Fibroblast of mammary gland (primary cell): ENCODE measurements at places on chromosomes 6 and 20.

- no peak for DNase-seq
Observed at GRCh38 chr6:34553750-34554149, 2.4 kb downstream of the SPDEF start.

GRCh38 chr6:127869772-127870404 lies 31.0 kb downstream of the THEMIS start:
- no peak for DNase-seq

DNA sequence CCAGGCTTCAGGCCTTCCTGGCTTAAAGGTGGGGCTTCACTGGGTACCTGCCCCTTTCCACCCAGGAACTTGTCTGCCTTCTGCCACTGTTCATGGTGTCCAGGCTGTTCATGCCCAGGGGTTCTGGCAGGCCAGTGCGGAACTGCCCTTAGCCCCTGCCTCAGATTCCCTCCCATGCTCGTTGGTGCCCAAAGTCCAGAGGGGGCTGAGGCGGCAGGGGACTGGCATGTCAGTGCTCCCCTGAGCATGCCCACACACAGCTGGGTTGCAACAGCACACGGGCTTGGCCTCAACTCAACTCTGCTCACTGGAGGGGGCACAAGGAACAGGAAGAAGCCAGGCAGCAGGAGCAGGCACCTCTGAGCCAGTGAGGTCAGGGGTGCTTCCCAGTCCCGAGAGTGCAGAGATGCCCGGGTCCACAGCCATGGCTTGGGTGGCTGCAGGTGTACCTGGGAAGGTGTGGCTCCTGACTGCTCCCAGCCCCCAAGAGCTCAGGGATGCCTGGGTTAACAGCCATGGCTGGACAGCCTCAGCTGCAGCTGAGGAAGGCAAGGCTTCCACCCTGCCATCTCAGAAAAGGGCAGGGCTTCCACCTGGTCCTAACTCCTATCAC lies 845.9 kb downstream of the EYS start:
- DNase-seq: no peak

GRCh38 chr6:160106701-160107100 lies 14.9 kb upstream of the SLC22A1 start:
- DNase-seq: no peak

DNA sequence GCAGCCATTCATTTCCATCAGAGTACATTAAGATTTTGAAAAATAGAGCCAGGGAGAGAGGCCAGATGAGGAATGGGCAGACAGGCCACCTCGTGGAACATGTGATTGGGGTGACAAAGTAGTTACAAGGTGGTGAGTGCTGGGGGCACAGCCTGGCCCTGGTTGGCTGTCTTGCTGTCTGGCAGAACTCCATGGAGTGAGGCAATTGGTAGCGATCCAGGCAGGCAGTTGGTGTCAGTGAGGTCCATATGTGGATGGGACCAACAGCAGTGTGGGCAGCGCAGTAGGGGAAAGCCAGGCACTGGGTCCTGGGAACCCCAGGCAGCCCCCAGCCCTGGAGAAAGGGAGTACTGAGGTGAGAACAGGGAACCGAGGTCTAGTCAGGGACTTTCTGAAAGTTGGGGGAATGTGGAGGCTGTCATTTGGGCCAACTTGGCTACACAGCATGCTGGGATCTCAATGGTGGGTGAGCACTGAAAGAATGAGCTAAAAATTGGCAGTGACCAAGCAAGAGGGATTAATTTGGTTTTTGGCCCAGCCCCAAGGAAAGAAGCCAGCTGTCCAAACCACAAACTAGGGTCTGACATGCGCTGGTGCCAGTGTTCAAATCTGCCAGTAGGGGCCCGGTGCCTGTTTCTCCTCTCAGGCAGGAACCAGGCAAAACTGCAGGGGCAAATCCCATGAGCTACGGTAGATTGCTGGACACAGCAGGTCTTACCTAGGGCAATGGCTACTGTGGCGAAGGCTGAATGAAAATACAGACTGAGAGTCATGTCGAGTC lies 61.4 kb upstream of the E2F3 start:
- no peak for DNase-seq

GRCh38 chr6:148521158-148521557 lies 178.5 kb downstream of the SASH1 start:
- DNase-seq: peak; percentile 54

GRCh38 chr6:6863970-6864639 lies 243.7 kb upstream of the RREB1 start:
- DNase-seq: no peak

DNA sequence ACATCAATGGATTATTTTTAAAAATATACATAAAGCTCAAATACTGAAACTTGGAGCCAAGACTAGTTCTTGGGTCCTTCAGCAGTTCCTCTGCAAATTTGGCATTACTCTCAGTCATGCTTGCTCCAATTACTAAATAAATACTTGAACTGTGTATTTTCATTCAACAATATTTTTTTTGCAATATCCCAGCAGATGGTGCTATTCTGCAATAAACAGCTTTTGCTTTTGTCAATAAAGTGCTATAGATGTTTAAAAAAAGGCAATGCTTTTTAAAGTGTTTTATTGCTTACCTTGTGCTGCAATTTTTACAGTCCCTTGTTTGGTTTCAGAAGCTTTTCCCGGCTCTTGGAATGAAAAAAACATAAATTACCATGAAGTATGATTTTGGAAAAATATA lies 243.4 kb downstream of the TRDN start:
- DNase-seq: peak; percentile 21

- peak; percentile 46 for DNase-seq
Observed at GRCh38 chr6:39929733-39930461, 4.4 kb downstream of the MOCS1 start.

DNA sequence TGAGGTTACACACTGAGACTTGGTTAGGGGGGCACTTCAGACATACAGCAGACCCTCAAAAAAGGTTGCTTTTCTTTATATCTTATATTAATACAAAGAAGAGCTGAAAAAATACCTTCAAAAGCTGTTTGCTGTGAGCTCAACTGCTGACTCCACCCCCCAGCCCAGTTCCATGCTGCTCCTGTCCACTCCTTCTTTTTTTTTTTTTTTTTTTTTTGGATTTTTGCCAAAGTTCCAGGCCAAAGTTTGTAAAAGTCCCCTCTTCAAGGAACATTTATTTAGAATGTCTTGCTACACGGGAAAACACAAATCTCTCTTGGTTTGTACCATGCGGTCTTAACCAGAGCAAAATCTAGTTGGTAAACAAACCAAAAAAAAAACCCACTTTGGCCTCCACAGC lies 85.3 kb upstream of the AKAP12 start:
- DNase-seq: peak; percentile 25

DNA sequence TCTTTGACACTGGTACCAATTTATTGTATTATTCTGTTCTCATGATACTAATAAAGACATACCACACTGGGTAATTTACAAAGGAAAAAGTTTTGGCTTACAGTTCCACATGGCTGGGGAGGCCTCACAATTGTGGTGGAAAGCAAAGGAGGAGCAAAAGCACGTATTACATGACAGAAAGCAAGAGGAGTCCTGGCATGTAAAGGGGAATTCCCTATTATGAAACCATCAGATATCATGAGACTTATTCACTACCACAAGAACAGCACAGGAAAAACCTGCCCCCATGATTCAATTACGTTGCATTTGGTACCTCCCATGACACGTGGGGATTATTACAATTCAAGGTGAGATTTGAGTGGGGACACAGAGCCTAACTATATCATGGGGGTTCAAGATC lies 43.4 kb downstream of the SLC22A2 start:
- DNase-seq: no peak

DNA sequence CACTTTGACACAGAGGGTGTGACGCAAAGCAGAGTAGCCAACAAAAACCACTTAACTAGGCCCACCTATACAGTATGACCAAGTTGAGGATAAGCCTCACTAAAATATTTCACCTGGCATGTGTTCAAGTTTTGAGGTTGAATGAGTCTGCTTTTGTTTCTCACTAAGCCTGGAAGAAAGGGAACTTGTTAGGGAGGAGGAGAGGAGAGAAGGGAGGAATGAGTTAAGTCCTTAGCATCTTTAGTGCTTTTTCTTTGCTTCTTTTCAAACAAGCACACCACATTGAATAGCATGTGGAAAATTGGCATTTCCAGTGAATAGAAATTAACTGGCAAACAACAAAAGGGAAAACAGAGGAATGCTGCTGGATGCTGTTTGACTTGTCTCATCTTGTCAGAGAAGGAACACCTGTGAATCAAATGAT lies 461.9 kb downstream of the GJA1 start:
- peak; percentile 31 for DNase-seq

GRCh38 chr6:14386668-14387067 lies 269.1 kb downstream of the CD83 start:
- DNase-seq: no peak

- DNase-seq: no peak
Observed at GRCh38 chr6:109466212-109466923, 10.8 kb upstream of the MICAL1 start.

- DNase-seq: peak; percentile 80
Observed at GRCh38 chr6:134372603-134373281, 54.8 kb upstream of the SGK1 start.

GRCh38 chr20:62644802-62645496 lies 2.6 kb downstream of the SLCO4A1 start:
- no peak for DNase-seq

GRCh38 chr20:57301026-57301425 lies 28.6 kb upstream of the SPO11 start:
- no peak for DNase-seq

GRCh38 chr6:133160536-133160935 lies 80.6 kb upstream of the EYA4 start:
- DNase-seq: peak; percentile 40

DNA sequence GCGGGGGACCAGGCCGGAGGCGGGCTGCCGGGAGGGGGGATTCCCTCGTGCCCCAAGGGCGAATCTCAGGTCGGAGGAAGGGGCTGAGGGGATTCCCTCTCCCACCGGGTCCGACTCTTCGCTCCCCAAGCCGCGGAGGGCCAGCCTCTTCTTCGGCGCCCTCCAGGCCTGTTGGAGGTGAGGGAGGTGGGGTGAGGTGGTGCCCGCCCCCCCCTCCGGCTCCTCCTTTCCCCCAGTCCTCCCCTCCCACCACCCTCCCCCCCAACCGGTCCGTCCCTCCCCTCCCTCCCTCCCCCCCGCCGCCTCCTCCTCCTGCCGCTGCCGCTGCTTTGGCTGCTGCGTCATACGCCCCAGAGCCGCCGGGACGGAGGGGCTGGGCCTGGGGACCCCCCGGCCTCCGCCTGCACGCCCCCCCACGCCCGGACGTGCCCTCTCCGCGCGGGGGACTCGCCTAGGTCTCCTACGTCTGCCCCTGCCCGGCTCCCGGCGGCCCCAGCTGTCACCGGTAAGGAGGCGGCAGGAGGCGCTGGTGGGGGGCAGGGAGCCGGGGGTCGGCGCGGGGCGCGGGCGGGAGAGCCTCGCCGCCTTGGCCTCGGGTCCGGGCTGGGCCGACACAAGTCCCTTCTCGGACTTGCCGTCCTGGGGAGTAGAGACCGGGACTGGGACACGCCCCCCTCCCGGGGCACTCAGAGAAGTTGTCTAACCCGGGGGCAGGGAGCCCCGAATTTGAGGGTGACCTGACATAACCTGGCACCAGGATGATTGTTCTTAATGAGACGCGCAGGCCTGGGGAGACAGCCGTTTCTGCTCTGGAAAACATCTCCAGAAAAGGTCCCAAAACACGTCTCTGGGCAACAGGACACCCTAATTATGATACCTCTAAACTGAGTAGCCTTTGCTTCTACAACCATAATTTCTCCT lies at the start of gene PHF1:
Gene PHF1 (plus strand): TSS at position 304 of the 921 bp plus-strand sequence. CDS start 1,250 bp downstream, outside the sequence.
- DNase-seq: peak; percentile 77

- no peak for DNase-seq
Observed at GRCh38 chr20:1632178-1632577, 12.4 kb upstream of the SIRPB1 start.

DNA sequence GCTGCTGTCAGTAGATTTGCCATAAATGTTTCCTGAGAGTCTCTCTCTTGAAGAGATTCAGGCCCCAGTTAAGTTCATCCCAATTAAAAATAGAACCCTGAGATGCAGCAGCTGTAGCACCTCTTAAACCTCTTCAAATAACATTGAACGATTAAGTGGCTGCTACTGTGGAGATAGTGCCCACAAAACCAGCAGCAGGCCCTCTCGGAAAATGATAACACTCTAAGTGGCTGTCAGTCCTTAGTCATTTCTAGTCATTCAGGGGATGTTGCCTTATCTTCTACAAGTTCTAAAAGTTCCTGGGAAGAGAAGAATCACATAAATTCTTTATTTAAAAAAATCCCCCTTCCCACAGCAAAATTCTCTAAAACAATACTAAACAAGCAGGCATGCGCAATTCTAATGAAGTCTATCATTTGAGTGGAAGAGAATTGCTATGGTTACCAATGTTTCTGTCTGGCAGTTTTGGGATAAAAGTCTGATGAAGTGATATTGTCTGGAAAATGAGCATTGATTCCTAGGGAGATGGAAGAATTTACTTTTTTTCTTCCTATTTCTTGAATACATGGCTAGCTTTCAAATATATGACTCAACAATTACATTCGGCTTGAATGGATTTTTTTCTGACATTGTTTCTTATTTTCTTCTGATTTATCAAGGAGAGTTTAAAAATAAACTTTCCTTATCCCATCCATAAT lies 131.9 kb downstream of the TRMT11 start:
- DNase-seq: peak; percentile 18

DNA sequence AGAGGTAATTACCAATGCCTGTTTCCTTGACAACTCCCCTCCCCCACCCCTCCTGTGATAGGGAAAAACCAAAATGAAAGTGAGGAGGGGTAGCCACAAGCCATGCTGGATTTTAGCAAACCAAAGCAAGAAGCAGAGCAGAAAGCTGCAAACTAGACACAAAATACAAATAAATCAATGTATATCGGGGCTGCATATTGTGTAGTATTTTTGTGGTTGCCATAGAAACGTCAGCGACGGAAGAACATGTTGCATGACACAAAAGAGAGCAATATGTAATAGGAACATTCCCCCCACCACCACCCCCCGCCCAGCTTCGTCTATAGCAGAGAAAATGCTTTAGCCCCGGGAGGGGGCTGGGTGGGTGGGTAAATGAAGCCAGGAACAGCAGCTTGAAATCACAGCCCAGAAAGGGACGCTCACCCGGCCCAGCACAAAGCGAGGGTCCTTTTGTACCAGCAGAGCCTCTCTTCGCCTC lies 548 bp downstream of the AGPAT4 start:
- peak; percentile 52 for DNase-seq

DNA sequence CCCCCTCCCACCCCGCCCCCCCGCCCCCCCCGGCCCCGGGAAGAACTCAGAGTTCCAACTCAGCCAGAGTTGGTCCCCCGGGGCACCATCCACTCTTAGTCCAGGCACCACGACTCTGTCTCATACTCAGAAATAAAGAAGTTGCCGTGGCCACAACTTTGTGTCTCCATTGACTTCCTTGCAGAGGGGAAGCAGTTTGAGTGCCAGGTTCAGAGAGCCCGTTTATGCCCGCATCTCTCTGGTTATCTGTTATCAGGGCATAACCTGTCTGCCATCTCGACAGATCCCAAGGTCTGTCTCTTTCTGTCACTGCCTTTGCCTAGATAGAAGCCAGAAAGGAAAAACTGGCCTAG lies 605 bp downstream of the CDC5L start:
- no peak for DNase-seq
